Right renal cortex interstitium (tissue), 3 donors: ENCODE measurements at places on chromosomes 11 and 22.

DNA sequence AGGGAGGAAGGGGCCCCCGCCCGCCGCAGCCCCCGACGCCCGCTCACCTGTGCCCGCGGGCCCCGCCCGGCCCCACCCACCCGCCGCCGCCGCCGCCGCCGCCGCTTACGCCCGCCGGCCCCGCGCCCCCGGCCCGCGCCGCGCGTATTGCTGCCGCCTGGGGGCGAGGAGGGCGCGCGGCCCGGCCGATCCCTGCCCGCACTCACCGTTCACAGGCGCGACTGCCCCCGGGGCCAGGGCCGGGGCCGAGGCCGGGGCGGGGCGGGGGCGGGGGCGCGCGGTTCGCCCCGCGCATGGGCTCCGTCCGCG is 212 bp downstream of the HRAS start:
- DNase-seq = no peak

DNA sequence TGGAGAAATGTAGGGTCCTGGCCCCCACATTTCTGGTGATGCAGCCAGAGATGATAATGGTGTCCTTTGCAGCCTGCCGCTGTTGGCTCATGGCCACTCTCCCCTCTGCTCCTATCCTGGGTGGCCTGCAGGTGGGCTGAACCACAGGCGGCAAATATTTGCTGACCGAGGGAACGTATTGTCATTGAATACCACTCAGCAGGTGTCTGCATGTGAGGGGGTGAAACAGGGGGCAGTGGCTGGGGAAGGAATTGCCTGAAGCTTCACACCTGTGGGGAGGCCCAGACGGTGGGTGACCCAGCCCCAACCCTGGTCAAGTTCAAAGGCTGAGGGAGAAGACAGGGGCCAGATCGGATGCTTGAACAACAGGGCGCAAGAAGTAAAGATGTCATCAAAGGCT is 73.3 kb upstream of the WNT11 start:
- no peak for DNase-seq

- no peak for DNase-seq
Measured at GRCh38 chr11:70104419-70104818, 26.3 kb downstream of the ANO1 start.

GRCh38 chr11:41984023-41984422 is 524.6 kb upstream of the LRRC4C start:
- DNase-seq = no peak

- no peak for DNase-seq
Measured at GRCh38 chr11:3133261-3134217, 31.6 kb downstream of the OSBPL5 start.

GRCh38 chr11:130523166-130523565 is 74.7 kb downstream of the ADAMTS15 start:
- DNase-seq = no peak

DNA sequence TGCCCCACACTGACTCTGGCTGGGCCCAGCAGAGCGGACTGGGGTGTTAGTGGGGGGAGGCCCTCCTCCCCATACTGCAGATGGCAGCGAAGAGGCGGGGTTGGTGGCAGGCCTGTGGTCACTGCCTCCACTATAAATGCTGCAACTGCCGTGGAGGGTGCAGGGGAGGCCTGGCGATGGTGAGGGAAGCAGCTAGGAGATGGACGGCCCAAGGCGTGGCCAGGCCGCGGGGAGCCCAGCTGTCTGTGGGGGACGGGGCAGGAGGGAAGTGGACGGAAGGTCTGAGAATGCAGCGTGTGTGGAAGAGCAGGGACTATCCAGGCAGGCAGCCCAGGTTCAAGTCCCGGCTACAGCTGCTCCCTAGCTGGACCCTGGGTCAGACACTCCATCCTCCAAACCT is 18.3 kb downstream of the DNAL4 start:
- no peak for DNase-seq

DNA sequence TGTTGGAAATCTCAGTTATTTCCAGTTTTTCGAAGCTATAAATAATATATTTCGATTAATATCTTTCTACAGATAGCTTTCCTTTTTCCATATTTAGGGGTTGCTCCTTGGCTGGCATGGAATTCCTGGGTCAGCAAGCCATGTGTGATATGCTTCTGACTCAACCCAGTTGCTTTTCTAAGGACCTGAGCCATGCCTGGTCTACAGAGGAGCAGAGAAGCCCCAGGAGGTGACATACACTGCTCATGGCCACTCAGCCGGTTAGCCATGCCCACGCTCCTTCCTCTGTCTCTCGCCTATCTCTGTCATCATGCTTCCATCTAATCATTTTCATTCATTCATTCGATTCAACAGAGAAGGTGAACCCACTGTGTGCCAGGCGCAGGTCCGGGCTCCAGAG is 23.2 kb upstream of the PDGFB start:
- no peak for DNase-seq

GRCh38 chr11:77065878-77066228 is 918 bp upstream of the CAPN5 start:
- no peak for DNase-seq

DNA sequence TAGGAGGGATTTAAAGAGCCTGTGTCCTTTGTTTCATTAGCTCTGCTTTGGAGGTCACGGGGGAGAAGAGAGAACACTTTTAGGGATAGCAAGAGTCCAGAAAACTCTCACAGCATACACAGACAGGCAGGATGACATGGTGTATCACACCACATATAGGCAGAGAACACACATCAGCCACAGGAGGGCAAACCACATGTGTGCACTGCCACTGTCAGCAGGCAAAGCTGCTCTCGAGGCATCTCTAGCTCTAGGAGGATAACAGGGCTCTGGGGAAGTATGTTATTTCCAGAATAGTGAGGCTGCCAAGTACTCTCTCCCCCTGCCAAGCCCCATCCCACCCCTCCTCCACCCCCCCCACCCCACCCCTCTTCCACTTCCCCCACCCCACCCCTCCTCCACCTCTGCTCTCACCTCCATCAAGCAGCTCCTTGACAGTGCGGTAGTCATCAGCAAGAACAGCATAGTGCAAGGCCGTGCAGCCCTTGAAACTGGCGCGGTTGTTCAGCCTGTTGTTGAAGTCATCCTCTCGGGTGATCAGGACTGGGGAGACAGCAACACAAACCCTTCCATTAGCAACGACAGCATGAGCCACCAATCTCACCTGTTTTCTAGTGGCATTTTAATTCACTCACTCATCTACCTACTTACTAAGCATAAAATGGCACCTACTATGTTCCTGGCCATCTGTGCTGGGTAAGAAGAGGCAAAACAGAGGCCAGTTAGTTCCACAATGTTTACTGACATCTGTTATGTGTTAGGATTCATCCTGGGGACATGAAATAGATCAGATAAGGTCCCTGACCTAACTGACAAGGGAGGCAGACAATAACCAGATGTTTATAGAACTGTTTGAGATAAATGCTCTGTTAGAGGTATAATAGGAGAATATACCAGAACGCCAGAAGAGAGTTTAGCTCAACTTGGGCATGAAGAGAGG is 75.6 kb downstream of the CLPB start:
- DNase-seq = no peak

DNA sequence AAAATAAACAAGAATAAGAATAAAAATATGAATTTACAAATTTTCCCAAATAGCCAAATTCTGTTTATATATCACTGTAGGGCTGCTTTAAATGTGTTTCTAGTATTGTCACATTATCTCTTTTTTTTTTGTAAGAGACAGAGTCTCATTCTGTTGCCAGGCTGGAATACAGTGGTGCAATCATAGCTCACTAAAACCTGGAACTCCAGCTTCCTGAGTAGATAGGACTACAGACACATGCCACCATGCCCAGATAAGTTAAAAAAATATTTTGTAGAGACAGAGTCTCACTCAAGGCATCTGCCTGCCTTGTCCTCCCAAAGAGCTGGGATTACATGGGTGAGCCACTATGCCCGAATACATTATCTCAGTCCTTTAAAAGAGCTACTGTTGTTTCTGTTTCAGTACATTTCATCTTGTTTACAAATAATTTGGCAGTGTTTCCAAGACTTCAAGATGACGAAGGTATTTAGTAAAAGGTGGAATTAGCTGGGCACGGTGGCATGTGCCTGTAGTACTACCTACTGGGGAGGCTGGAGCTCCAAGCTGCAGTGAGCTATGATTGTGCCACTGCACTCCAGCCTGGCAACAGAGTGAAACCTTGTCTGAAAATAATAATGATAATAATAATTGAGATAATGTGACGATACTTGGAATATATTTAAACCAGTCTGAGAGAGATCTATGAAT is 6.0 kb downstream of the FOLH1 start:
- DNase-seq = no peak

- DNase-seq = no peak
Measured at GRCh38 chr22:37726241-37726887, 29.5 kb downstream of the TRIOBP start.

GRCh38 chr11:118251858-118252652 is at the start of gene MPZL3:
MPZL3 (minus strand) TSS chr11:118252365; CDS start chr11:118252294, 71 bp downstream.
- DNase-seq = peak; percentile 93

DNA sequence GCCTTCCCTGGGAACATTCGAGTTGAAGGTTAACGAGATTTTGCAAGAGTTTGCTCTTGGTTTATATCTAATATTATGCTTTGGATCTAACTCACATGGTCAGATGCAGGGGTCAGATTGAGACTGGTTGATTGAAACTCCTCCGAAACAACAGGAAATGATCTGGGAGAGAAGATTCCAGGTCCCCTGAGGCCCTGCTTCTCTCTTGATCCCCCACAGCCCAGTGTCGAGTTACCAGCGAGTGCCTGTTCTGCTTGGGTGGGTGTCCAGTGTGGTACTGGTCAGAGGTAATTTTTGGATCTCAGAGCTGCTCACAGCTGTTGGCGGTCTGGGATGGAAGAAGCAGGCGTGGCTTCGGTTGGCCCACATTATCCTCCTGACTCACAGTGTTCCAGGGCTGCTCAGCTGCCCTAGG is 9.2 kb downstream of the FBLN1 start:
- DNase-seq = no peak

DNA sequence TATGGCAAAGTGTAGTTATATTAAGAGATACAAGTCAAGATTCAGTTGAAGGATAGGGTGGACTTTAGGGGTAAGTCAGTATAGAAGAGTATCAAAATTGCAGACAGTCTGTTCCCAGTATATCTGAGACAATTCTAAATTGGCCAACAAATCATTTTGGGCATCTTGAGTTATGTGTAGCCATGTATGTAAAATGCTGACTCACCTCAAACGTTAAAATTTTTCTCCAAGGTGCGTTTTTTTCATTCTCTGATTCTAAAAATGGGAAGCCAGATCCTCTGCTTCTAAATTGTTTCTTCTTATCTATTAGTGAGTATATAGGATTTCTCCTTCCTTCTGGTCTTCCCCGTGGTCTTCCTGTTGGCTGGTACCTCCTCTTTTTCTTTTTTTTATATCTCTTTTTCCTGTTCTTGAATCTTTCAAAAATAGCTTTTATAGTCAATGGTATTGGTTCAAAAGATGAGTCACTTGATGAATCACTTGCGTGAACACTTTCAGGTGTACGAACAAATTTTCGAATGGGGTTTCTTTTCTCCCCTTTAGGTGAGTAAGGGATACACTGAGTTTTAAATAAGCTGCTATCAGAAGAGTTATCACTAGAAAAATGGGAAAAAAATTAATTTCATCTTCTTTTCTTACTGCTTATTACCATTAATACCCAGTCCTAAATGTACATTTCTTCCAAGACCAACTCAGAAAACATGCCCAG is 3.2 kb downstream of the TAF1D start:
- DNase-seq = no peak

- no peak for DNase-seq
Measured at GRCh38 chr22:37599153-37599552, 9.5 kb upstream of the GGA1 start.

DNA sequence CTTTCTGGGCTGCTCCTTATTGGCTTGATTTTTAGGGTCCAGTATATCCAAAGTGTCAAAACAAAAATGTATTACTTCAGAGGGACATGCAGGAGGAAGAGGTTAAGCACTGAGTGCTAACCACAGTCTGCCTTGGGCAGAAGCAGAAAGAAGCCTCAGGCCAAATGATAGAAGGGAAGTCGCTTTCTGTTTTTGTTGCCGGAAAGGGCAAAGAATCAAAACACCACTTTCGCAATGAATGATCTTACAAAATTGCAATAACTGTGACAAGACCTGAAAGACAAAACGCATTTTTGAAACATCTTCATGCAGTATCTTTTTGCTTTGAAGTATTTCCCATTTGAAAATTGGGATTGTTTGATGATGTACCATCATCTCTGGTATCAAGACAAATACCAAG is 70.1 kb upstream of the PICALM start:
- no peak for DNase-seq

- no peak for DNase-seq
Measured at GRCh38 chr11:46279126-46280099, 2.0 kb downstream of the CREB3L1 start.

DNA sequence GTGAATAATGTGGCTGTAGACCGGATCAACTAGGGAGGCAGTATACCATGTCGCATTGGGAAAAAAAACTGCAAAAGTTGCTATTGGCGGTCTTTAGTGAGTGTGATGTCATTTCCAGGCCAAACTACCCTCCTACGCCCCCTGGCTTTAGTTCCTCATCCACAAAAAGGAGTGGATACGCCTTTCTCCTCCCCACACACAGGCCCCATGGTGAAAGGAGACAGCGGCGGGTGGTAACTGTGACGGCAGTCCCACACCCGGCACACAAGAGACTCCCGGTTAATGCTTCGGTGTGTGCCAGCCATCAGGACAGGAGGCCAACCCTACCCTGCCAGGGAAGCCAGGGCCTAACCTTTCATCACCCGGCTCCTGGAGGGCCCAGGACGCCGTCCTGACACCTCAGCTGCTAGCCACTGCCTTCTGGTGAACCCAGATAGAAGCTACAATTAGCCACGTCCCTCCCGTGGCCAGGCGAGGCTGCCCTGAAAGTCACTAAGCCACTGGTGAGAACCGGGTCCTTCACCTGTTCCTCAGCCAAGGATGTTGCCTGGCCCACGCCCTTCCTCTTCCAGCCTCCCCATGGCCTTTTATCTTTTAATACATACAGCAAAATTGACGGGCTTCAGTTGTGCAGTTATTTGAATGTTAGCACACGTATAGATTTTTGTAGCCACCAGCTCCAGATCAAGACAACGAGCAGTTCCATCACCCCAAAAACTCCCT is 10.8 kb downstream of the TP53I11 start:
- DNase-seq = no peak

GRCh38 chr11:113647856-113648255 is 58.3 kb downstream of the TMPRSS5 start:
- DNase-seq = no peak

DNA sequence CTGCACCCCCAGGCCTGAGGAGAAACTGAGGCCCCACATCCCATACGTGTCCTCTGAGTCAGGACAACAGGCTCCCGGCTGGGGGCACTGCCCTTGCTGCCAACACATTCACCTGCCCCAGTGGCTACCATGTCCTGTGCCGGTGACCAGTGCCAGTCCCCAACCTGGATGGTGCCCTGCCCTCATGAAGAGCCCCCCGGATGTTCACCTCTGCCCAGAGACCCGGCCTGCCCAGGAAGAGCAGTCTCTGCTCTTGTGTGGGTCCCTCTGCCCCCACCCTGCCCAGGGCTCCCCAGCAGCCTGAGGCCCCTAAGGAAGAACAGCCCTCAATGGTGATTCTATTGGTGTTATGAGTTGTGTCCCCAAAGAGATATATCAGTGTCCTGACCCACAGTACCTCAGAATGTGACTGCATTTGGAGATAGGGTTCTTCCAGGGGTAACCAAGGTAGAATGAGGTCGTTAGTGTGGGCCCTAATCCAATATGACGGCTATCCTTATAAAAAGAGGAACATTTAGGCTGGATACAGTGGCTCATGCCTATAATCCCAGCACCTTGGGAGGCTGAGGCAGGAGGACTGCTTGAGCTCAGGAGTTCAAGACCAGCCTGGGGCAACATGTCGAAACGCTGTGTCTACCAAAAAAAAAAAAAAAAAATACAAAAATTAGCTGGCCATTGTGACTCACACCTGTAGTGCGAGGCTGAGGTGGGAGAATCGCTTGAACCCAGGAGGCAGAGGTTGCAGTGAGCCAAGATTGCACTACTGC is 13.2 kb upstream of the DGCR8 start:
- no peak for DNase-seq
